ENCODE measurements at places on chromosomes 12 and 14.

- DNase-seq = no peak
Observed at GRCh38 chr14:20632448-20632830, 9.1 kb downstream of the OR6S1 start.

DNA sequence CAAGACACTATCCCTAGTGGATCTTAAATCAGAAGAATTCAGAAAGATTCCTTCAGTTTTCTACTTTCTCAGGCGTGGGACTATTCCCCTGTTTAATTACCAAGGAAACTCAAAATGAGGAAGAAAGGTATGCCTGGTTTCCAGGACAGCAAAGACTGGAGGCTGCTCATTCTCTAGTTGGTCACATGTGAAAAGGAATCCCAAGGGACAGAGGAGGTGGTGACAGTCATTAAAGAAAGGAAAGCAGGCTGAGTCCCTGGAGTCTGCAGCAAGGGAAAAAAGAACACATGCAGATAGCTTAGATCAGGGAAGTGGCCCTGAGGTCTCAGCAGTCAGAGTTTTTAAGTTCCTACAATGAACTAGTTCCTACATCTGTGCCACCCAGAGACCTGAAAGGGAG is 165.4 kb upstream of the CCDC198 start:
- no peak for DNase-seq

GRCh38 chr14:71748196-71748595 is 184.0 kb upstream of the RGS6 start:
- DNase-seq = no peak

DNA sequence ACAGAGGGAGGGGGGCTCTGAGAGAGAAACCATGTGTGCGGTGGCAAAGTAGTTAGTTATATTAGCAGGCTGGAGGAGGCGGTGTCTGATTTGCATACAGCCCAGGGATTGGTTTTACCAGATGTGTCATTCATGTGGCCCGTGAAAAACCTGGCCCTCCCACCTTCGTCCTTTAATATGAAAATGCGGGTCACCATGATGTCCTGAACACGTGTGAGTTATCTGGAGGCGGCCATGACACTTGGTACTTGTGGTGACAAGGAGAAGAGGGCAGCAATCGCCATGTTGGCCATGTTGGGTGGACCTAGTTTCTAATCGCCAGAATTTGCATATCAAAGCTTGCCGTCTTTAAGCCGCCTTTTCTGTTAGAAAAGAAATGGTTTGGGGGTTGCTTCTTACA is 108.8 kb downstream of the RAD51B start:
- DNase-seq = no peak

DNA sequence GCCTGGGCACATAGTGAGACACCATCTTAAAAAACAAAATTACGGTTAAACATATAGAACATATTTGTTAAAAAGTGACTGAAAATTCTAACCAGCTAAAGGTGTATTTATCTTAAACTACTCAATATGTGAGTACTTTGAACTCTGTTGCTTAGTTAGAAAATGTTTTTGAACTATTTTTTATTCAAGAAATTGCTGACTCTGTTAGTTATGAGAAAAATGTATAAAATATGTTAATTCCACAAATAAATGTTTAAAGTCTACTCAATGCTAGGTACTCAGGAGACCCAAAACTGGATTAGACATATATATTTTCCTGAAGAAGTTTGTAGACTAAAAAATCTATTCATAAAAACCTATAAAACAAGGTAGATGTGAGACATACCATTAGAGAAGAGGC is 23.0 kb upstream of the GPR33 start:
- DNase-seq = no peak

- DNase-seq = no peak
Observed at GRCh38 chr12:45634273-45634917, 95.1 kb upstream of the ARID2 start.

- no peak for DNase-seq
Observed at GRCh38 chr12:50742776-50743175, 21.1 kb upstream of the ATF1 start.

GRCh38 chr12:127143020-127143419 is 1124.0 kb upstream of the TMEM132C start:
- no peak for DNase-seq

GRCh38 chr14:79584679-79585078 is 626.6 kb downstream of the DIO2 start:
- no peak for DNase-seq

DNA sequence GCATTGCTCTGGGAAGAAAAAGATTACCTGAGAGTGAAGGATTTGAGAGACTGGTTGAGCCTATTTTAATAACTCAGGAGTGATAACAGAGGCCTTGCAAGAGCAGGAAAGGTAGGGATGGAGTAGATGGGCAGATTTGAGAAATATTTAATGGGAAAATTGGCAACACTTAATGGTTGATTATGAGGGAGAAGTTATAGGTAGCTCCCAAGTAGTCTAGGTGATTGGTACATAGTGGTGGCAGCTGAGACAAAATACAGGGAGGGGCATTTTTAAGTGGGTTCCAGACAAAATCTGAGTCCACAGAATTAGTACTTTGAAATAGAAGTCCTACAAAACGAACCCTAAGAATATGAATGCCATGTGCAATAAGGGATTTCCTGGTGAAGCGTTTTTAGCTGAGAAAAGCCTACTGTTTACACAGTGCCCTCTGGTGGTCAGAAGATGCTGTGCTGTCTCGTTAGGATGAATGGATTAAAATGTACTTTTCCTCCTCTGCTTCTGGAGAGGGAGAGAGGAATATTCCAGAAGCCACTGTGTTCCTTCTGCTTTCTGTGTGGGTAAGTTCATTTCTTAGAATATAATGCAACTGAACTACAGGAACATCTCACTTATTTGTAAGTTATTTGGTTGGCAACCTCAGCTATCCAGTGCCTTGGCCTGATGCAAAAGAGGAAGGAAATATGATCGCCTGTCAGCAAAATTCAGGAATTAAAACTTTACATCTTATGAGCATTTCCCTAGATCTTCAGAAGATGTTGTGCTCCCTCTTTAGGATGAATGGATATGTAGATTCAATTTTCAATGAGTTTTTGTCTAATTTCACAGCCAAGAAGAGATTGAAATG is 6.5 kb downstream of the ZBTB1 start:
- no peak for DNase-seq

GRCh38 chr12:71731439-71732356 is 23.0 kb upstream of the RAB21 start:
- no peak for DNase-seq

DNA sequence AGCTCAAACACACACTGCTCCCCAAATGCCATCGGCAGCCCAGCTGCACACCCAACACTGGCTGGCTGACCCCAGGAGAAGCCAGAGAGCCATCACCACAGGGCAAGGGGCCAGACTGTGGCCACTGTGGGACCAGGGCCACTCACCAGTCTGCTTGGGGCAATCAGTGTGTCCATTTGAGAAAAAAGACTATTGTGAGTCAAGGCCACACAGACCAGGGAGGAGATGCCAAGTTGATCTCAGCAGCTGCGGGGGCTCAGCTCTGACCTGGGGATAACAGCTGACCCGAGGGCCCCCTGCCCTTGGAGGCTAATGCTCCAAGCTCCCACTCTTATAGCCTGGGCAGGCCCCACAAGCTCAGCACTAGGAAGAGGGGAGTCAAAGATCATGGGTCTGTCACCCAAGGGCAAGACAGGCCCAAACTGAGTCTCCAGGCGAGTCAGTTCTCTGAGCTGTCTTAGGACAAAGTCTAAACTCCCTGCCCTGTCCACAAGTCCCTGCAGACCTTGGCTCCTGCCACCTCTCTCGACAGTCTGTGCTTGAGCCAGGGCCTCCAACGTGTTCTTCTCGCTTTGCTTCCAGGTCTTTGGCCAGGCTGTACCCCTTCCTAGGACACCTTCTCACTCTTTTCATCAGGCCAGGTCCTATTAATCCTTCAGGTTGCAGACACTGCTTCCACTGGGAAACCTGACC is 30.1 kb upstream of the PNMA1 start:
- DNase-seq = no peak

DNA sequence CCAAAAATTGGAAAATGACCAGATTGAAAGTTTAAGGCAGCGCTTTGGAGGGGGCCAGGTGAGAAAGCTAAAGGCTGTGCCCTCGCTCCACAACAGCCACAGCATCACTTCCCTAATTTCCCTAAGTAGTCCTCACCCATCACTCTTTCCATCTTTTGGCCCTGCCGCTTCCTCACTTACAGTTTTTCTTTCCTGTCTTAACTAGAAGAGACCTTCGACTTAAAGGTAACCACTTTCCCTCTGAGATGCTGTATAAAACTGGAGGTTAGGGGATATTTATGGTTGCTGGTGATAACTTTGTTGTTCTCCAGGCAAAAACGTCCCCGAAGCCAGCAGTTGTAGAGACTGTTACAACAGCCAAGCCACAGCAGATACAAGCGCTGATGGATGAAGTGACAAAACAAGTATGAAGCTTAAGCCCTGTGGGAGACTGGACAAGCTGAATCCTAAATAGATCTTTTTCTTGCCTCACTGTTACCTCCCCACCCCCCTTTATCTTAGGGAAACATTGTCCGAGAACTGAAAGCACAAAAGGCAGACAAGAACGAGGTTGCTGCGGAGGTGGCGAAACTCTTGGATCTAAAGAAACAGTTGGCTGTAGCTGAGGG is 4.3 kb downstream of the DDIT3 start:
- DNase-seq = no peak

DNA sequence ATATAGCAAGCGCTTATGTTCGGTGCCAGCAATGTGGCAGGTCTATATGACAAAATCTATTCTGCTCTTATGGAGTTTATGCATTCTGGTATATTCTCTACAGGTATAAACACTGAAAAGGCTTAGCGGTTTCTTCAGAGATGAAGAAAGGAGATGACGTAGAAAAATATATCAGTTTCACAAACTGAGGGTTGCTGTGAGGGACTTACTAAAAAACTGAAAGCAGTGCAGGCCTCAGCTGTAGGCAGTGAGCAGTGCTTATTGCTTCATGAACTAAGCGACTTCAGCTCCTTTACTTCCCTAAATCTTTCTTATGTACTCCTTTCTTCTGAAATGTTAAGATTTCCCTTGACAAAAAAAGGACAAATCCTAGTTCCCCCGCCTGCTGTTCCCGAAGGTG is 4.5 kb downstream of the DDX47 start:
- no peak for DNase-seq

GRCh38 chr14:90397425-90398314 is 841 bp downstream of the CALM1 start:
- no peak for DNase-seq

DNA sequence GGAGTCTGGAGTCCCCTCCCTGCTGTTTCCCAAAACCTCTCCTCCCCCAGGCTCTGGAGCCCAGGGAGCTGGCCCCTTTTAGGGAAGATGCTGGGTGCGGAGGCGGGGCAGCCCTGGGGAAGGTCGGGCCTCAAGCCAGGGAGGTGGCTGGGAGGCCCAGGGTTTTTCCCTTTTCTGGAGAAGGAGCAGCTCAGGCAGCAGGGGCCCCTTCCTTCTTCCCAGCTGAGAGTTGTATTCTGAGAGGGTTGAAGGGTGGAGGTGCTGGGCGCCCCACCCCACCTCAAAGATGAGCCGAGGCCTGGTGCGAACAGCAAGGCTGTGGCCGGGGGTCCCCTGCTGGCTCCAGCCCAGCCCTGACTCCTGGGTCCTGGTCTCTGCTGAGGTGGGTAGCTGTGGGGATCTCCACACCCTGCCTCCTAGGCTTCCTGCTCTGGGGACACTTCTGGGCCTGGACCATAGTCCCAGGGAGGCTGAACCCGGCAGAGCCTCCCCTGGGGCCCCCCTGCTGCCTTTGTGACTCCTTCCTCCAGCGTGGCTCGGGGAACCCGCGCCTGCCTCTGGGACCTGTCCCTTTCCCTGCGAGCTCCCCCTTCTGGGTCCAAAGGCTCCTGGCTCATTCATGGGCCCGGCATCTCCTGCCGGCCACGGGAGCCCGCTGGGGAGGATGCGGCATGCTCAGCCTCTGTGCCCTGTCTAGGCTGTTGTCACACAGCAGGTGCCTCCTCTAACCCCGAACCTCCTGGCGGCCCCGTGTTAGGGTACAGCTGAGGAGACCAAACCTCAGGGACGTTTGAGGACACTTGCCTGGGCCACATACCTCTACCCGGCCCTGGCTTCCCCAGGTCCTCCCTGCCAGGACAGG is 4.4 kb downstream of the TRMT61A start:
- no peak for DNase-seq

- DNase-seq = no peak
Observed at GRCh38 chr12:64192644-64193444, 29.3 kb downstream of the KICS2 start.

GRCh38 chr12:39300799-39301198 is 142.1 kb downstream of the KIF21A start:
- no peak for DNase-seq

DNA sequence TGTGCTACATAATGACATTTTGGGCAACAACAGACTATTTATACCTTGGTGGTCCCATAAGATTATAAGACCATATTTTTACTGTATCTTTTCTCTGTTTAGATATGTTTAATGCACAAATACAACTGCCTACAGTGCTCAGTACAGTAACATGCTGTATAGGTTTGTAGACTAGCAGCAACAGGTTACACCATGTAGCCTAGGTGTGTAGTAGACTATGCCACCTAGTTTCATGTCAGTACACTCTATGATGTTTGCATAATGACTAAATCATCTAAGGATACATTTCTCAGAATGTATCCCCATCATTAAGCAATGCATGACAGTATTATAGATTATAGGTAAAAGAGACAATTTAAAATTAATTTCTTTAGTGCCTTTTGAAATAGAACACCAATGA is 30.7 kb upstream of the CEBPE start:
- DNase-seq = no peak

DNA sequence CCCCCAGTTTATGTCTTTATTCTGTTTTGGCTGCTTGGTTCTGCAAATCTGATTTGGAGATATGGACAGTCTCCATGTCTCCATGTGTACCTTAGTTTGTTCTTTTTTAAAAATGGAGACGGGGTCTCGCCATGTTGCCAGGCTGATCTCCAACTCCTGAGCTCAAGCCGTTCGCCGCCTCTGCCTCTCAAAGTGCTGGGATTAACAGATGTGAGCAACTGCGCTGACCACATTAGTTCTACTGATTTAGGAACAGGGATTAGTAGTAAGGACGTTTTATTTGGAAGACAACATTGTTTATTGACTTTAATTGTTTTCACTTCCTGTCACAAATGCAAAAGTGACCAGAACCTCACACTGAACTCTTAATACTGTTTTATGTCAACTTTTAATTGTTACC is 14.7 kb downstream of the AEBP2 start:
- no peak for DNase-seq

DNA sequence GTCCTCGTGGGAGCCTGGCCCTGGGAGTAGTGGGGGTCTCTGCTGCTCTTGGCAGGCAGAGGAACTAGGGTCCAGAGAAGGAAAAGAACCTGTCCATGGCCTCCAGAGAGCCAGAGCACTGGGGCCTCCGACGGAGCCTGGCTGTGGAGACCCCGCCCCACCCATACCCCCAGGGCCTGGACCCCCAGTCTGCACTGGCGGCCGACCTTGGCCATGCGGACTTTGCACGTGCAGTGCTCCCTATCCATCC is 1.1 kb downstream of the BEGAIN start:
- no peak for DNase-seq

GRCh38 chr14:101072945-101073597 is 169.5 kb upstream of the RTL1 start:
- DNase-seq = no peak
